ENCODE measurements at places on chromosomes 5 and 9.

DNA sequence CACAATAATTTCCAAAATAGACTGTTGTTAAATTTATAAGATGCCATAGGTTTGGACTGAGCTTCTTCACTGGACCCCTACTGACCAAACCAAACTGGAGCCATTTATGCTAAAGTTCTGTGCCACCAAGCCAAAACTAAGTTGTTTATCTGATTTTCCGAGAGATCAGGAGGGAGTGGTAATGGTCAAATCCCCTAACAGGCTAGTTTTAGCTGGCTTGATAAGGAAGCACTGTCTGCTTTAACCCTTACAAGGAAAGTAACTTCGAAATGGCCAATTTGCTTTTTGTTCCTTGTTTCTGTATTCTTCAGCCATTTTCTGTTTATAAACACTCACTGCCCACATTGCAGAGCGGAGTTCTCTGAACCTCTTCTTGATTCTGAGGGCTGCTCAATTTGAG, 246.8 kb upstream of the TUT7 start:
- DNase-seq: no peak

DNA sequence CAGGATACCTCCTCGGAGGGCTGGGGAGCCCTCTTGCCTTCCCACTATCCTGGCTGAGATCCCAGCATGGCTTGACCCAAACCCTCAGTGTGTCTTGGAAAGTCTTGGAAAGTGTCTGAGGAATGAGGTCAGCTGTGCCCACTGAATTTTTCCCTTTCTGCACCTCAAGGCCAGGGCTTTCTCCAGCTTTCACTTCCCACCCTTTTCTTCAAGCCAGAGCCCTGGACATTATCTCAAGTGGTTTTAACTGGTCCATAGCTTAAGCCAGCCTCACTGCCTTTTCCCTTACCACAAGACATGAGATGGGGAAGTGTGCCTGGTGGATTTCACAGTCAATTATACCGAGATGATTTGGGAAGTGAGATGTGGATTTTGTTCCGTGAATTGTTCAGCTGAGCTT, 35.7 kb upstream of the LHX2 start:
- DNase-seq: no peak

DNA sequence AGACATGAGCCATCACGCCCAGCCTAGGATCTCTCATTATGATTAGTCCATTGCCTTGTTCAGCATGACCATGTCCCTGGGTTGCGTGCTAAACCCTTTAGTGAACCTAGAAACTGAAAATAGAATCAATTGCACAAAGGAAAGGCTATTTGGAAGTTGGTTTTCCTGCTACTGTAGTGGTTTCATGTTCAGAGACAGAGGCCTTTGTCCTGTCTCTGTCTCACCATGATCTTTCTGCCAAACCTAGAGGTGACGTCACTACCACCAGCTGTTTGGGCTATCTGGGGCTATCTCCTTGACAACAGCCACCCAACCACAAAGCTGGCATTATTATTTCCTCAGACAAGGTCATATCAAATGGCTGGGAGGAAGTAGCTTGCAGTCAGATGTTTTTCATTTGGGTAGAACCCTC, 4.0 kb upstream of the CDK5RAP2 start:
- no peak for DNase-seq

GRCh38 chr5:103446813-103447212, 115.8 kb downstream of the NUDT12 start:
- no peak for DNase-seq

DNA sequence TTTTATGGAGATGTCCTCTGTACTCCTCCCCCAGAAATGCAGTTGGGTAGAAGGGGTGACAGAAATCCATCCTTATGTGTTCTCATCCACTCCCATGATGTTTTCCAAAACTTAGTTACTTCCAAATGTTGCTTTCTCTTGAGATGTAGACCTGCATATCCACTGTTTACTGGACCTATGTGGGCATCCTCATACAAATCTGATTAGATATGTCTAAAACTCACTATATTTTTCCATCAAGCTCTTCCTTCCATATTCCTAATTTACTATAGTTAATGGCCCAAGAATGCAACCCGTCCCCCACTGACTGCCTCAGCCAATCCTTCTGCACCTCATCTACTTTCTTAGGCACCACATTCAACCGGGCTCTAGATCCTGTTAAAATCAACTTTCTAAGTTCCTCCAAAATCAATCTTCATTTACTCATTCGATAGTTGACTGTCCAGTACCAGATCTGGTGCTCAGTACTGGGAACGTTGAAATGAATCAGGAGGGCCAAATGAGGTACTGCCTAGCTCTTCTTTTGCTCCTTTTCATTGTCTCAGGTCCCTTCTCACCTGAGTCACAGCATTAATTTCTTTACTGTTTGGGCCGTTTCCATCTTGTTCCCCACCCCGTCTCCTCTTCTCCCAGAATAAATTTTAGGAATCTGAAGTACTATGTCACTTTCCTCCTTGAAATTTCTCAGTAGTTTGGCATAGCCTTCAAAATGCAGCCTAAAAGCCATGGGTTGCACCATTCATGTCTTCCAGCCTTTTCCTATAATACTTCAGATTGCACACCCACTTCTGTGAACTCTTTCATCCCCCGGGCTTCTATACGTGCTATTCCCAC, 7.9 kb downstream of the PLK2 start:
- DNase-seq: no peak

- no peak for DNase-seq
These were observed 13.6 kb downstream of the PTPDC1 start for GRCh38 chr9:94097788-94098414.

DNA sequence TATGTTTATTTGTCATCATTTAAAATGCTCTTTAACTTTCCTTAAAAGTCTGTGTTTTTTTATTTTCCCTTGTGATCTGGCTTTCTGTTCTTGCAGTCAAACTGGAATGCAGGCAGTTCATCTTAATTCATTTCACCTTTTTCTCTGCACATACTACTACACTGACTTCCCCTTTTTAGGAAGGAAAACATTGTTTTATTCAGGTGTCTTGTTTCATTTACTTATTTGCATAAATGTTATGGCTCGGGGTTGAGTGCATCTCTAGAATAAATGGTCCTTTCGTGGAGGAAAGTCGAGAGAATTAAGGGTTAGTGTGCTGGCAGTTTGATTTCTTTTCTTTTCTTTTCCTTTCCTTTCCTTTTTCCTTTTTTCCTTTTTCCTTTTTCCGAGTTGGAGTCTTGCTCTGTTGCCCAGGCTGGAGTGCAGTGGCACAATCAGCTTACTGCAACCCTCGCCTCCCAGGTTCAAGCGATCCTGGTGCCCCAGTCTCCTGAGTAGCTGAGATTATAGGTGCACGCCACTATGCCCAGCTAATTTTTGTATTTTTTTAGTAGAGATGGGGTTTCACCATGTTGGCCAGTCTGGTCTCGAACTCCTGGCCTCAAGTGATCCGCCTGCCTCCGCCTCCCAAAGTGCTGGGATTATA, 76.0 kb upstream of the LRRC70 start:
- no peak for DNase-seq

- no peak for DNase-seq
These were observed 14.4 kb downstream of the BRD3 start for GRCh38 chr9:134053401-134053871.

DNA sequence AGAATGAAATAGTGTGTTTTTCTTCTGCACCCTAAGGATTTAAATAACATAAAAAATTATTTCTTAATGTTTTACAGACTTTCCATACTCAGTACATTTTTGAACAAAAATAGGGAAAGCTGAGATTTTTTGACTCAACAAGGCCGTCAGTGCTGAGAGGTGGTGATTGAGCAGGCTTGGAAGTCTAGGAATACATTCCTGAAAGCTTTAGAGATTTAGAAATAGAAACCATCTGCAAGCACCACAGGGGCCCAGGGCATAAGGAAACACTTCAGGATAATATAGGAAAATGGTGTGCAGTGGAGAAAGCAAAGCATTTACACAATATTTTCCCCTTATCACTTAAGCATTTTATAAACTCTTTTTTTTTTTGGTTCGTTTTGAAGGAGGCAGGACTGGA, 5.2 kb downstream of the BASP1 start:
- DNase-seq: no peak

GRCh38 chr9:129351642-129352145, 173.6 kb upstream of the IER5L start:
- no peak for DNase-seq

DNA sequence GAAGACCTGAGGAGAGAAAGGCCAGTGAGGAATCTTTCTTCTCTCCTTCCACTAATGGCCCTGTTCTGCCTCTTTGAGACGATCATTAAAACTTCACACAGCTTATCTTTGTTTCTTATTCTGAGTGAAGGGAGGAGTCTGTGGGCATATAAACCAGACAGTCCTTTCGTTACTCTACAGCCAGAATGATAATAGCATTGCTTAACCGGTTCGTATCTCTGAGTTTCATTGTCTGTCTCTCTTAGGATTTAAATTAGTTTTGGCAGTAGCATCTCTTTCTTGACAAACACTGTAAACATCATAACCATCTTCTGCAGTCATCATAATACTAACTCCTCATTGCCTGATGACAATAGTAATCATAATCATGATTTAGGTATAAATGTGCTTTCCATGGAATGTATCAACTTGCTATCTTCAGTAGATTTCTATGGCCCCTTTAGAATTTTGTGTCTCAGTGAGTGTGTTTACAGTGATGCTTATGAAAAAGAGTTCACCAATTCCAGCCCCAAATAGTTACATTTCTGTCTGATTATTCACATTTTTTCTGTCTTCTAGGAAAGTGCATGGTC, 618.8 kb upstream of the KLF4 start:
- DNase-seq: no peak

DNA sequence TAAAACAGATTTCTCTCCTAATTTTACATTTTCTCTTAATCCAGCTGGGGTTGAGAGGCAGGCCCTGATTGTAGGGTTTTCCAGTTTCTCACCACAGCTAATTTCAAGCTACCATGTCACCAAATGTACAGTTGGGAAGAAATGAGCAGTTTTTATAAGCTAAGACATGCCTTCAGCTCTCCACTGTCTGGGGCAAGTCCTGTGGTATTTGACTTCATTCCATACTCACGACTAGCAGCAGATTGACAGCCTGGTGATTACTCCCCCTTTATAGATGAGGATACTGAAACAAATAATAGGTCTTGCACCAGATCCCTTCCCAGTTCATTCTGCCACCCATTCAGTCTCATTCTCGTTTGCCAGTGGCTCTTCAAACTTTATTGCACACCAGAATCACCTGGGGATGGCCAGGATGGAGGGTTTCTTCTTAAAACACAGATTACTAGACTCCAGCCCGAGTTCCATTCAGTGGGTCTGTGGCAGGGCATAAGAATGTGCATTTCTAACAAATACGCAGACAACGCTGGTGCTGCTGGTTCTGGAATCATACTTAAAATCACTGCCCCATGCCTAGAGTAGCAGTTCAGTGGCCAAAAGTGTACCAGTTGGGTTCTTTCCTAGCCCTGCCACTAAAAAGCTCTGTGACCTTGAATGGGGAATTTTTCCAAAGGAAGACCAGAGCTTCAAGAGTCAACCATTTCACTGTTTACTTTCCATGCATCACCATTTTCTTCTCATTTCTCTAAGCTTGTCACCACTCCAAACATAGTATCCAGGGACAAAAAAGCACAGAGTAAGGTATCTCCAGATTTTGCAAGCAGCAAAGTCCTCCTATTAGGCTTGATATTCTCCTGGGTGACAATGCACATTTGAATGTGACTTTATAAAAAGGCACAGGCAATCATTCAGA, 64.3 kb downstream of the CSNK1A1 start:
- no peak for DNase-seq

DNA sequence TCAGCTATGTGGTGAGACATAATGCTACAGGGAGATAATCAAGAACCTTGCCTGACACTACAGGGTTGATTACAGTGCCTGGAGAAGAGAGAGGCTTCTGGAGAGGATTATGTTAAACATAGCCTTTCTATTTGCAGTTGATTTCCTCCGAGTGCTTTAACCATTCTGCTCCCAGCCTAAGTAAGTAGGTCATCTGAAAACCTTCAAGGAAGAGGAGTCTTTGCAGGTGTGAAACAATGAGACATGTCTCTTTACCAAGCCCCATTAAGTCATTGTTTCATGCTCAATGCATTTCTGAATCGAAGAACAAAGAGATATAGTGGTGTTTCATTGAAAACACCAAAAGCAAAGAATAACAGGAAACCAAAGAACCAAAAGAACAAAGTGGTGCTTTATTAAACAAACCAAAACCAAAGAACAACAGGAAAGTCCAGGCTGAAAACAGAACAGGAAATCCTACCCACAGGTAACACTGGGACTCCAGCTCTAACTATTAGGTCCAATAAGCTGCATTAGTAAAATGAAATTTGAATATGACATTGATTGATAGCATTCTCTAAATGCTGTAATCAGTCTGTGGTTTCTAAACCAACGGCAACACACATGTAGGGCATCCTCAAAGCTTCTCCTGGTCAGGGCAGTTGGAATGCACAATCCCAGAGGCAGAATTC, 113.3 kb upstream of the SPATA31D4 start:
- no peak for DNase-seq
